ENCODE measurements at places on chromosomes 6 and 20.

DNA sequence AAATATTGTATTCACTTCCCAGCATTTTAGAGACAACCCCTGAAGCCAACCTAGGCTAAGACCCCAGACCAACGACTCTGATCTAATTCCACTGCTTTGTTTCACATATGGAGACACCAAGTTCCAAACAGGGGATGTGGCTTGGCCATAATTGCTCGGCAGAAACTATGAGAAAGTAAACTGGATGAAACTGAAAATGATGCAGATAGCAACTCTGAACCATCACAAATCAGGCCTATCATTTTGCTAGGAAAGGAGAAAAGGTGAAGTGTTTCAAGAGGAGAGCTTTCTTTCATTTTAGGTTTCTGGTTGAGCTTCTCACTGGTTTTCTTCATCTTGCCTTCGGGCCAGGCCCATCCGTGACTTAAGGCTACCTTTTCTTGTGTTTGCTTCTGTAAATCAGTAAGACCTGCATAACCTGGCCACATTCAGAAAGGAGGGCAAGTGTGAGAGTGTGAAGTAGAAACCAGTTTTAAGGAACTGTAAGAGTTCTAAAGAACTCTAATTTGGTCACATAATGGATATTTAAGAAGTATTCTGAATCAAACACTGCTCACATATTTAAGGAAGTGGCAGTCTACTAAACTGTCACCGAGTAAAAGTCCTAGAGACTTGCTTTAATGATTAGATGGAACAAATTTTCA is 105.8 kb downstream of the BACH2 start:
- H3K27me3 ChIP-seq: no peaks in the 10 kb centered on the region
- no peak for DNase-seq
- H3K4me1 ChIP-seq: peaks cover 14% of the 10 kb centered on the region
- no peak overlapping the region for H3K4me3 ChIP-seq

DNA sequence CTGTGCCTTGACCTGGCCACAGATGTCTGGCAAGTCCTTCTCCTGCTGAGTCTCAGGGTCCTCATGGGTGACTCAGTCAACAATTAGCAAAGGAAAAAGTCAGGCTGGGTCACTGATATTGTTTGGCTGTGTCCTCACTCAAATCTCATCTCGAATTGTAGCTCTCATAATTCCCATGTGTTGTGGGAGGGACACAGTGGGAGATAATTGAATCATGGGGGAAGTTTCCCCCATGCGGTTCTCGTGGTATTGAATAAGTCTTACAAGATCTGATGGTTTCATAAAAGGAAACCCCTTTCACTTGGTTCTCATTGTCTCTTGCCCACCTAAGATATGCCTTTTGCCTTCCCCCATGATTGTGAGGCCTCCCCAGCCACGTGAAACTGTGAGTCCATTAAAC is 45.7 kb downstream of the PREX1 start:
- no peak overlapping the region for H3K27ac ChIP-seq
- no peaks in the 10 kb centered on the region for H3K36me3 ChIP-seq
- H3K27me3 ChIP-seq: no peaks in the 10 kb centered on the region
- no peaks in the 10 kb centered on the region for H3K4me1 ChIP-seq
- no peak overlapping the region for H3K4me3 ChIP-seq
- no peak for DNase-seq

DNA sequence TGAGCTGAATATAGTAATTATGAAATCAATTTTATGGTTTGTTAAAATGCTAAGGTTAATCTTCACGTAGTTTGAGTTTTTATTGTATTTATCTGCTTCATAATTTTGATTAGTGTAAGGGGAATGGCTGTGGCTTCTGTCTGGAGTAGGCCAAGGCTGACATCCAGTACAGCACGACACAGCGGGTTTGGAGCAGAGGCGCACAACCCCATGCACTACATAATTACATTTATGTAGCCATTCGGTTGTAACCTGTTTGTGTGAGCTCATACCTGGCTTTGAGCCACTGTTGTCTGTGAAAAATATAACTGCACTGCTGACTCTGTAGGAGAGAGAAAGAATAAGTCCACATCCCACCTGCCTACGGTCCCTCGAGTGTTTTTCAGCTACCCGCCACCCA is 615.5 kb downstream of the EYS start:
- H3K4me1 ChIP-seq: no peaks in the 10 kb centered on the region
- no peaks in the 10 kb centered on the region for H3K36me3 ChIP-seq
- no peaks in the 10 kb centered on the region for H3K27me3 ChIP-seq
- DNase-seq: no peak
- H3K4me3 ChIP-seq: no peak overlapping the region

DNA sequence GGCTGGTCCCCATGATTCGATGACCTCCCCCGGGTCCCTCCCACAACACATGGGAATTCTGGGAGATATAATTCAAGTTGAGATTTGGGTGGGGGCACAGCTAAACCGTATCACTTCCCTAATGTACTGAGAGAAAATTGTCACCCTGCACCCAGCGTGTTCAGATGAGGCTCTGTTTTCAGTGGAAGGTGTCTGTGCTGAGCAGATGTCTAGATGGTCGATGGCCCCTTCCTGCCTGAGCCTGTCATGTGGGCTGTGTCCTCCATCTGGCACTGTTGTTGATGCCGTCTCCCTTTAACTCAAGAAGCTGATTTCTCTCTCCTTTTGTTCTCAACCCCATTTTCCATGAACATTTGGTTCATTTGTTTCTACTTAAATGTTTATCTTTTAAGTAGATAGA is 37.0 kb downstream of the TMEM181 start:
- H3K4me1 ChIP-seq: no peaks in the 10 kb centered on the region
- no peak for DNase-seq
- H3K27ac ChIP-seq: no peak overlapping the region
- peaks cover 8% of the 10 kb centered on the region for H3K36me3 ChIP-seq
- H3K27me3 ChIP-seq: no peaks in the 10 kb centered on the region
- H3K4me3 ChIP-seq: no peak overlapping the region

GRCh38 chr6:38676236-38676973 is 26.5 kb downstream of the GLO1 start:
- H3K27me3 ChIP-seq: no peaks in the 10 kb centered on the region
- H3K4me1 ChIP-seq: no peaks in the 10 kb centered on the region

DNA sequence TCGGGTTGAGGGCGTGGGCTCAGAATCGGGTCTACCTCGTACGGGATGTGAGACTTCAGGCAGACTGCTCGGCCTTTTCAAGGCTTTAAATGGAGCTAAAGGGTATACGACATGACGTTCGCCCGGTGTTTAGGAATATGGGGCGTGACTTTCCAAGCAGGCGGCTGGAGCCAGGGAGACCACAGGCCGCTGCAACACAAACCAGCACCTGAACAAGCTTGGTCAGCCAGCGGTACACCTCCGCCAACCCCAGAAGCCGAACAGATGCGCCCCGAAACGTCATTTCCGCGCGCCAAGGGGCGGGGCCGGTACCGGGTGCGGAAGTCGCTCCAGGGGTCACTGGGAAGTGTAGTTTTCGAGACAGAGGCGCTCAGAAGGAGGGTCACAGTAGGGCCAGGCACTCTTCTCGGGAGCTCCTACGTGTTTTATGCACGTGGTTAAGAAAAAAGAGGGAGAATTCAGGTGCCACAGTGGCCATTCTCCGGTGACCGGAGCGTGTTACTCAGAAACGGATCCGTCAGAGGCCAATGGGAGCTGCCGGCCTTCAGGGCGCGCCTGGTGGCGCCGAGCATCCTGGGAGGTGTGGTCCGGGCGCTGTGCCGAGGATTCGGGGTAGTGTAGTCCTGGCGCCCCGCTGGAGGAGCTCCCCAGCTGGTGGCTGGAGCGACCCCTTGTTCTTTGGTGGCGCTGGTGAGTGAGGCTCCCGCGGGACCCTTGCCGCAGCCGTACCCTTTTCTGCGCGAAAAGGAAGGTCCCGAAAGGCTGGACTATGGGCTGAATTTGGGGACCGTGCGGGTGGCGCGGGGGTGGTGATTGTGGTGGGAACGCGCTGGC is at the start of gene ZNF133:
ZNF133 (plus strand) TSS at position 613 of the 834 bp plus-strand sequence. CDS start 17,160 bp downstream, outside the sequence.
- peak; percentile 97 for DNase-seq
- peak within 1 kb of the TSS; percentile 100 for H3K4me3 ChIP-seq
- H3K36me3 ChIP-seq: no peaks in the 10 kb centered on the region
- no peaks in the 10 kb centered on the region for H3K27me3 ChIP-seq

DNA sequence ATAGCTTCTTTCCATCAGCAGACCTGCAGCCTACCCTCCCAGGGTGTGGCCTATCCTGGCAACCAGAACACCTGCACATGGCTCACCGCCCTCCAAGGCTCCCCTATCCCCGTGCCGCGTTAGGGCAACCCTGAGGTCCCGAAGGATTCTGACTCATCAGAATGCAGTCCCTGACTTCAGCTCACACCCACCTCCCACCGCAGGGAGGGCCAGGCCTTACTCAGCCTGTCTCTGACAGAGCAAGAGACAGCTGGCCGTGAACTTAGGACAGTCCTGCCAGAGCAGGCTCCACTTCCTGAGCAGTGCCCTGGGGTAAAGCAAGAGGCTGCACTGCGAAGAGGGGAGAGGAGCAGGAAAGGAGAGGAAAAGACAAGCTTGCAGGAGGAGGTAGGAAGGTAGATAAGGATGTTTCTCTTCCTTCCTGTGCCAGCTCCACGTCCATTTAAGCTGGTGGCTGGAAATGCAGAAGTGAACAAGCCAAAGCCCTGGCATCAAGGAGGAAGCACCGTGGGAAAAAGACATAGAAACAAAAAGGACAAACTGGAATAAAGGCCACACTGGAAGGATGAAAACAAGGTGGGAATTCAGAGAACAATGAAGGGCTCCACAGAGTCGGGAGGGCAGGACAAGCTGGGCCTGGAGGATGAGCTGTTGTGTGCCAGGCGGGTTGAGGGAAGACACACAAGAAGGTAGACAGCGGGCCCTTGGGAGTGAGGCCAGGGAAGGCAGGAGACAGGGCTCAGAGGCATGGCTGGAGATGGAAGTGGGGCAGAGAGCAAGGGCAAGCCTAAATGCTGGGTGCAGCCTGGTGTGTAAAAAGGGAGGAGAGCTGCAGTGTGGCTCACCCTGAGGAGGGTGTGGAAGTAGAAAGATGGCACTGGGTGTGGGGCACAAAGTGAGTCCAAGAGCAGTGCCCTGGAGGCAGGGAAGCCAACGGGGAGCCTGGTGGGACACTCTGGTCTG is 102.7 kb downstream of the SLC23A2 start:
- H3K4me3 ChIP-seq: no peak overlapping the region
- H3K27me3 ChIP-seq: no peaks in the 10 kb centered on the region
